DND-41 (cell line): ENCODE measurements at places on chromosomes 12 and 14.

GRCh38 chr14:84375235-84375634 lies 1154.7 kb upstream of the FLRT2 start:
- DNase-seq, result no peak

- DNase-seq, result no peak
Measured at GRCh38 chr14:75252254-75252837, 26.3 kb upstream of the FOS start.

GRCh38 chr14:73713206-73713802 lies 880 bp downstream of the PNMA1 start:
- DNase-seq, result no peak

- no peak for DNase-seq
Measured at GRCh38 chr14:23114669-23115038, 4.4 kb downstream of the CEBPE start.

- no peak for DNase-seq
Measured at GRCh38 chr12:55933169-55933798, 2.3 kb downstream of the DGKA start.

- DNase-seq, result no peak
Measured at GRCh38 chr14:102826161-102826560, 48.9 kb downstream of the TRAF3 start.

DNA sequence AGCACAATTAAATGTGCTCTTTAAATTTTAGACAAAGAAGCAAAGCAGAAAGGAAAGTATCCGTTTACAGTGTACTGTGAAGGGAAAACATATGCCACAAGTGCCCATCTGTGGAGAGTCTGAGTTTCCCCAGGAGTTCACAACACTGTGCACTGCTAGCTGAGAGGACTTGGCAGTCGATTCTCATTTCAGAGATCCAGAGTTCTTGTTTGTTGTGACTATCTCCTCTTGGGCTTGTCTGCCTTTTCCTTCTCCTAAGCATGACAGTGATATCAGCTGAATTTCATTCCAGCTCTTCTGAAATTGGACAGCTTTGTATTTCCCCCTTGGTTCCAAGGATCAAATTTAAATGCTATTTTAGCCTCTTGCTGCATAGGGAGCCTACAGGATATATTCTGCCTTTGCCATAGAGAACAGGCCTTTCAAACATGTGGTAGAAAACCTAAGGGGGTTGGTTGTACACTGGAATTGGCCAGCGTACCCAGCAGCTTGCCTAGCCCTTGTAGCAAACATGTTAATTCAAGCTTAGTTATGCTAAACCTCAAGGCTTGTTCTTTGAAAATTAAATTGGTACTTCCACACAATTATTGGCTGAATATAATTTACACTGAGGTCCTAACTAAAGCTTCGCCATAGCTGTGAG lies 259.2 kb upstream of the NOVA1 start:
- DNase-seq, result no peak

GRCh38 chr14:56194042-56194441 lies 75.8 kb downstream of the PELI2 start:
- peak; percentile 85 for DNase-seq

GRCh38 chr12:85155791-85156190 lies 119.6 kb downstream of the LRRIQ1 start:
- DNase-seq, result no peak

DNA sequence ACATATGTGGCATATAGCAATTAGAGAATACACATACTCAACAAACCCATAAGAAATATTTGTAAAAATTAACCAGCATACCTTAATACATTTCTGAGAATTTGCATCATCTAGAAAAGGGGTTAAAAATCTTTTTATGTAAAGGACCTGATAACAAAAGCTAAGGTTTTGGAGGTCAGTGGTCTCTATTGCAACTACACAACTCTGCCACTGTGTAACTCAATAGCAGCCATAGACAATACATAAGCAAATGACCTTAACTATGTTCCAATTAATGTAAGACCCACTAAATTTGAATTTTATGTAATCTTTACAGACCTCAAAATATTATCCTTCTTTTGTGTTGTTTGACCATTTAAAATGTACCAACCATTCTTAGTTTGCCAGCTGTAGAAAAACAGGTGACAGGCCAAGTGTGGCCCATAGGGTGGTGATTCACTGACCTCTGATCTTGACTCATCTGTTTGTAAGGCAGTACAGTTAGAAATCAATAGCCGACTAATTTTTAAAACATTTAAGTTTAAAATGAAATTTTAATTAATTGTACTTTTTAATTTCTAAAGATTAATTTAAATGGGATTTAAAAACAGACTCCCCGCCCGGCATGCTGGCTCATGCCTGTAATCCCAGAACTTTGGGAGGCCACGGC lies 7.4 kb upstream of the EPS8 start:
- DNase-seq, result no peak

- no peak for DNase-seq
Measured at GRCh38 chr12:42192258-42192657, 45.8 kb downstream of the YAF2 start.

- DNase-seq, result no peak
Measured at GRCh38 chr12:8987163-8987562, 2.2 kb upstream of the KLRG1 start.

GRCh38 chr12:118694128-118694775 lies 287.1 kb upstream of the SRRM4 start:
- no peak for DNase-seq
